Fibroblast of skin of left quadriceps (primary cell): ENCODE measurements at places on chromosomes 2 and 18.

- DNase-seq, result peak; percentile 80
Measured at GRCh38 chr2:188984065-188984491, 9.9 kb downstream of the COL3A1 start.

GRCh38 chr2:120809609-120810440, 74.2 kb downstream of the GLI2 start:
- DNase-seq, result no peak

GRCh38 chr2:191899410-191899809, 52.5 kb upstream of the CAVIN2 start:
- DNase-seq, result peak; percentile 42

DNA sequence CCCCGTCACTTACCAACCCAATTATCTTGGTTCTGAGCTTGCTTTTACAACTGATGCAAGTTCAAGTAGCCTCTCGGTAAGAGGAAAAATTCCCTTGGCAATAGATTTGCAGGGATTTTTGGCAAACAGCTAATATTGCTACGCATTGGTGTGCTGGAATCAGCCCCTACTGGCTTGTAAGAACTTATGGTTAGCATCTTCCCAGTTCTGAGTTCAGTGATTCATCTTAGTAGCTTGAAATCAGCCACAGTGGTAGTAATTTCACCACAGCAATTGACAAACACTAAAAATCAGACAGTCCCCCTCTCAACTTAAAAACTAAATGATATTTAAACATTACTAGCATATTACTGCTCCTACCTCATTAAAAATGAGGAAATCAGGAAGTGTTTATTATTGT, 5.9 kb upstream of the RAX start:
- DNase-seq, result no peak

- DNase-seq, result no peak
Measured at GRCh38 chr2:171260471-171261424, 100.1 kb upstream of the TLK1 start.

- DNase-seq, result no peak
Measured at GRCh38 chr2:169997140-169997887, 170.1 kb downstream of the UBR3 start.

- DNase-seq, result no peak
Measured at GRCh38 chr2:121076498-121076820, 208.5 kb downstream of the TFCP2L1 start.

- DNase-seq, result no peak
Measured at GRCh38 chr2:160513120-160513519, 19.5 kb upstream of the RBMS1 start.

GRCh38 chr18:61602836-61603235, 269.6 kb downstream of the CDH20 start:
- no peak for DNase-seq

- peak; percentile 63 for DNase-seq
Measured at GRCh38 chr2:197445746-197446145, 7.6 kb upstream of the COQ10B start.

- no peak for DNase-seq
Measured at GRCh38 chr2:146209842-146210275, 1635.0 kb upstream of the ACVR2A start.

GRCh38 chr2:3142961-3143571, 234.6 kb downstream of the EIPR1 start:
- DNase-seq, result no peak

GRCh38 chr2:120674246-120675170, 61.2 kb upstream of the GLI2 start:
- no peak for DNase-seq

- DNase-seq, result no peak
Measured at GRCh38 chr2:16413285-16413684, 252.3 kb downstream of the CYRIA start.

DNA sequence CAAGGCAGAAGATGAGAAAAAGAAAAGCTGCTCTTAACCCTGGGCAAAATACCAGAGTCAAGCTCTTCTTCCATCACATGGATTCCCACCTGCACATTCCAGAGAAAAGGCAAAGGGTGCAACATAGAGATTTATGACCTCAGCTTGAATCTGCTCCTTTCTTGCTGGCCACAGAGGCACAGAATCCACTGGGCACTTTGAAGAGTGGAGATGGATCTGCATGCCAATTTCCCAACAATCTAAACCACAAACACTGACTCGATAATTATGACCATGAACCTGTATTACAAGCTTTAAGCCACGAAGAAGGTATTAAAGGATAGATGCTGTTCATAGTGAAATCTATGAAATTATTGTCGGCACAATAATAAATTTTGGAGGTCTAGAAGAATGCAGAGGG, 237.3 kb downstream of the PID1 start:
- DNase-seq, result no peak

GRCh38 chr2:159351977-159352376, 65.5 kb upstream of the WDSUB1 start:
- no peak for DNase-seq

GRCh38 chr2:85584354-85584856, at the start of gene VAMP5:
TSS of gene VAMP5 (plus strand) at chr2:85584431. CDS start at chr2:85584491, 60 bp downstream.
- DNase-seq, result no peak

GRCh38 chr2:107108556-107108955, 222.6 kb upstream of the ST6GAL2 start:
- peak; percentile 49 for DNase-seq

DNA sequence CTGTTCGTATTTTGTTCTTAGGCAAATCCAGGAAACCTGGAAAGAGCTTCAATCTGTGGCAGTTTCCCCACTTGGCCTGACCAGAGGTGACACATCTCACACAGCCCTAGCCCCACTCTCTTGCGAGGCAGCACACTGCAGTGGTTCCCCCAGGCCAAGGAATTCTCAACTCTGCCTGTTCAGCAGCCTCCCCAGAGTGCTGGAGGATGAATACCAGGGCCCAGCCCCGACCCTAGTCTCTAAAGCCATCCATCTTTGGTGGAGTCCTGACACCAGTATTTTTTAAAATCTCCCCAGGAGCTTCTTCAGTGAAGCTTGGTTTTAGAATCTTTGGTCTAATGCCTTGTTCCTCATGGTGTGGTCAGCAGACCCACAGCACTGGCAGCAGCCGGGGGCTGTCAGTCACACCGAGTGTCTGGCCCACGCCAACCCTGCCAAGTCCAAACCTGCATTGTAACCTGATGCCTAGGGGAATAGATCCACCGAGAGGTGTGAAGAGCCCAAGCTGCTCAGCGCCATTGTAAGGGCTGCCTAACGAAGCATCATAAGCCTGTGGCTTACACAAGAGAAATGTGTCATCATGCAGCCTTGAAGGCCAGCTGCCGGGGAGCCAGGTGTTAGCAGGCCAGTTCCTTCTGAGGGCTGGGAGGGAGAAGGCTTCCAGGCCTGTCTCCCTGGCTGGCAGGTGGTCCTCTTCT, 428.7 kb upstream of the ID2 start:
- no peak for DNase-seq
